ENCODE measurements at places on chromosomes 11 and 22.
A peak's percentile ranks its signal among the peaks of the same experiment; 100 is the strongest.

DNA sequence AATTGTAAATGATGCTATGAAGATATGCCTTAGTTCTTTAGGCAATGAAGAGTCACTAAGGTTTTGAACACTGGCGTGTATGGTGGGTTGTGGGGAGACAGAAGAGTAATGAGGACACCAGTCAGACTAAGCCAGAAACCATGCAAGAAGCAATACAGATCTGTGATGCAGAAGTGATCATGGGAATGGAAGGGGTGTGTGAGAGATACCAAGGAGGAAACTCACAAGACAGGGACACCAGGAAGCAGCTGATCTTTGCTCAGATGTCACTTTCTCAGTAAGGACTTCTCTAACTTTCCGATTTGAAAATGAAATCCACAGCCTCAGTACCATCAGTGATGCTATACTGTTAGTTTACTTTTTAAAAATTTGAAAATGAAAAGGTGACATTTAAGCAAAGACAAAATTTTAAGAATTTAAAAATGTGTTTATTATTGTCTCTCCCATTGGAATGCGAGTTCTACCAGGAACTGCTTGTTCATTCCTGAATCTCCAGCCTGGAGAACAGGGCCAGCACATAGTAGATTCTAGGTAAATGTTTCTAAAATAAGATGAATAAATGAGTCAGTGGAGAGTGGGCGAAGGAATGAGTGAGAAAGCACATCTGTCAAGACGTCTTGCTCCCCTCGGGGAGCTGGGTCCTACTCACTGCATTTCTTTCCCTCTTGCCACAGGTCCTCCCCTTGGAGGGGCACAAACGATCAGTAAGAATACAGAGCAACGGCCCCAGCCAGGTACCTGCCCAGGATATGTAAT, 60.4 kb downstream of the KCNJ1 start:
- DNase-seq, result peak; percentile 19

DNA sequence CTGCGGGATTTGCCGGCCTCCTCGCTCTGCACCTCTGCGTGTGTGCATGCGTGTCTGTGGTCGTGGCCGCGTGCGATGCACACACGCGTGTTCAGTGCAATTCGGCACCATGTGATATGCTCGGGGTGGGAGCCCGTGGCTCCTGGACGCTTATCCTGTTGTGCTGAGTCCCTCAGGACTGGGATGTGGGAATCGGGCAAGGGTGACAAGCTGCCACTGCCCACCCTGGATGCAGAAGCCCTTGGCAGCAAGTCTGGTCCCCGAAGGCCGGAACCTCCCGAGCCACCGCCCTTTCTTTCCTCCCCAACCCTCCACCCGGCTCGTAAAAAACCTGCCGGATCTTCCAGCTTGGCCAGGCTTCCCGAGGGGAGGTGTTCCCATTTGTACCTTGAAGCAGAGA, 128.2 kb downstream of the PHF21B start:
- DNase-seq, result no peak

DNA sequence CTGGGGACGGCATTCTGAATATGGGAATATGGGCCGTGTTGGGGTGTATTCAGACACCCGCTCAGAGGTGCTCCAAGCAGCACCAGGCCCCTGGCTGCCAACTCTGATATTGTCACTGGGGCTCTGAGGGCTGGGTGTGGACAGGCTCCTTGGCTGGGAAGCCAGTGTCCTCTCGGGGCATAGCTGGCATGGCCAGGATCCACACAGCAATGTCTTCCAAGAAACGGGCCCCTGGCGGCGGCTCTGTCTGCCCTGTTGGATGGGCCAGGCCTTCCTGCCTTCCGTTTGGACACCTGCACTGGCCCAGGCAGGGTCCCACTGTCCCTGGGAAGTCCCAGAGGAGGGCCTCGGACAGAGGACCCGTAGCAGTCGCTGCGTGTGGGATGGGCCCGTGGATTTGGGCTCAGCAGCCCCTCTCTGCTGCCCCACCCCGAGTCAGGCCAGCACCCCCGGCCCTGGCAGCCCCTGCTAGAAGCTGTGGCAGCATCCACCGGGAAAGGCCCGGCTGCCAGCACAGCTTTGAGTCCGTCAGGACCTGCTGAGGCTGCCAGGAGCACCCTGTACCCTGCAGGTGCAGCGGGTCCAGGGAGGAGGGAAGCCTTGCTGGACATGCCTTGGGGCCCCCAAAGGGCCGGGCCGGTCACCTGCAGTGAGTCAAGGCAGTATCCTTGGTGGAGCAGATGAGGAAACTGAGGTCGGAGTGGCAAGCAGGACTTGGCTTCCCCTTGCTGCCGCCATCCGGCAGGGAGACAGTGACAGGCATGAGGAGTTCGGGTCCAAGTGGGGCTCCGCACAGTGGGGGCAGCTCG, 4.1 kb downstream of the PANX2 start:
- DNase-seq, result no peak

DNA sequence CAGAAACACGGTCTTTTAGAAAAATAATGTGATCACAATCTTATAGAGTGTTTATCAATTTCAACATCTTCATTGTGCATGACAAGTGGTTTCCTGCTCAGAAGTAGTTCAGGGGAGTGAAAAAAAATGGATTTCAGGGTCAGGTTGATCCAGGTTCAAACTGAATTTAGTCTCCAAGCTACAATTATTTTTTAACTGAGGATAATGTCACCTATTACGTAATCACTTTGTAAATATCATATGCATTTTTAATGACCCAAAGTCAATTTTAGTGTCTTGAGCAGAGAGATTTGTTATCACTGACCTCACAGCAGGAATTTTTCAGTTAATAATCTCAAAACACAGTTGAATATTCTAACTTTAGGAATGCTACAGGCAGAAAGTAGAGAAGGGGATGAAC, 627.2 kb upstream of the LUZP2 start:
- DNase-seq, result no peak

GRCh38 chr11:33388793-33389525, 131.8 kb downstream of the HIPK3 start:
- DNase-seq, result no peak

DNA sequence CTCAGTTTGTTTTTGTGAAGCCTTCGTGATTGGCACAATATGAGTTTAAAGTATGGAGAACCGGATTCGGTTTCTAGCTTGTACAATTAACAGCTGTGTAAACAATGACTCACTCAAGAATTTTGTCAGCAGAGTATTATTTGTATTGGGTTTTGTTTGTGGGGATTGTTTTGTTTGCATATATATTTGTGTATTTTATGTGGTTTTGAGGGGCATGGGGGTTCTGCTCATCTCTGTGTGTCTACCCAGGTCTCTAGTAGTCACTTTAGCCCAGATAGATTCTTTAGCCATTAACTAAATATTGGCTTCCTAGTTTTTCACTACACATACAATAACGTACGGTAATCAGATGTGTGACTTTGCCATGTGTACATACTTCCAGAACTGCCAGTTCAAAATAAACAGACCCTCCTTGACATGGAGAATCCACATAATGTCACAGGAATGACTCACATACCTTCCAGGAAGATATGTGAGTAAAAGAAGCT, 7.5 kb upstream of the MS4A7 start:
- DNase-seq, result no peak

All from hepatic stellate cell (primary cell).